Naive thymus-derived CD8-positive, alpha-beta T cell (primary cell): ENCODE measurements at places on chromosomes 1 and 21.

DNA sequence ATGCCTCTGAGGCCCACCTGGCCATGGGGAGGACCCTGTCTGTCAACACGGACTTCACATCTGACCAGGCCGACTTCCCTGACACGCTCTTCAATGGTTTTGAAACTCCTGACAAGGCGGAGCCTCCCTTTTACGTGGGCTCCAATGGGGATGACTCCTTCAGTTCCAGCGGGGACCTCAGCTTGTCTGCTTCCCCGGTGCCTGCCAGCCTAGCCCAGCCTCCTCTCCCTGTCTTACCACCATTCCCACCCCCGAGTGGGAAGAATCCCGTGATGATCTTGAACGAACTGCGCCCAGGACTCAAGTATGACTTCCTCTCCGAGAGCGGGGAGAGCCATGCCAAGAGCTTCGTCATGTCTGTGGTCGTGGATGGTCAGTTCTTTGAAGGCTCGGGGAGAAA is 101.8 kb downstream of the ADARB1 start:
- peaks cover 1% of the 10 kb centered on the region for H3K4me1 ChIP-seq
- H3K27ac ChIP-seq, result no peak overlapping the region
- H3K4me3 ChIP-seq, result no peak overlapping the region
- no peaks in the 10 kb centered on the region for H3K27me3 ChIP-seq
- DNase-seq, result no peak
- peaks cover 25% of the 10 kb centered on the region for H3K36me3 ChIP-seq

GRCh38 chr1:160653620-160654016 is 6.8 kb upstream of the SLAMF1 start:
- no peak for DNase-seq
- H3K4me3 ChIP-seq, result no peak overlapping the region
- H3K27me3 ChIP-seq, result no peaks in the 10 kb centered on the region
- peaks cover 44% of the 10 kb centered on the region for H3K4me1 ChIP-seq

GRCh38 chr1:60809204-60809980 is 273.0 kb upstream of the NFIA start:
- DNase-seq, result no peak
- no peaks in the 10 kb centered on the region for H3K4me1 ChIP-seq
- H3K27me3 ChIP-seq, result no peaks in the 10 kb centered on the region
- no peak overlapping the region for H3K27ac ChIP-seq
- H3K36me3 ChIP-seq, result no peaks in the 10 kb centered on the region
- H3K4me3 ChIP-seq, result no peak overlapping the region

- H3K36me3 ChIP-seq, result peaks cover 45% of the 10 kb centered on the region
- no peak overlapping the region for H3K27ac ChIP-seq
- DNase-seq, result no peak
- no peaks in the 10 kb centered on the region for H3K27me3 ChIP-seq
Measured at GRCh38 chr21:32765058-32765457, 6.5 kb downstream of the PAXBP1 start.

DNA sequence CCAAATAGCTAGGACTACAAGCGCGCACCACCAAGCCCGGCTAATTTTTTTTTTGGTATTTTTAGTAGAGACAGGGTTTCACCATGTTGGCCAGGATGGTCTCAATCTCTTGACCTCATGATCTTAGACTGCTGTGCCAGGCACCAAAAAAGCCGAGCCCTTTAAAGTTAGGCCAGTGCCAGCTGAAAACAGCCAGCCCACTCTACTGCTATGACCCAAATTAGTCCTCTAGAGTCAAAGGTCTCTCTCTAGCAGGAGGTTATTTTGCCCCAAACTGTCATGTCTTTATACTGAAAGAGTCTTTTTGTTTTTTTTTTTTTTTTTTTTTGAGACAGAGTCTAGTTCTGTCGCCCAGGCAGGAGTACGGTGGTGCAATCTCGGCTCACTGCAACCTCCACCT is 9.7 kb upstream of the HHIPL2 start:
- H3K27me3 ChIP-seq, result no peaks in the 10 kb centered on the region
- no peak overlapping the region for H3K27ac ChIP-seq
- peaks cover 4% of the 10 kb centered on the region for H3K36me3 ChIP-seq
- DNase-seq, result no peak
- peaks cover 3% of the 10 kb centered on the region for H3K4me1 ChIP-seq
- H3K4me3 ChIP-seq, result no peak overlapping the region

DNA sequence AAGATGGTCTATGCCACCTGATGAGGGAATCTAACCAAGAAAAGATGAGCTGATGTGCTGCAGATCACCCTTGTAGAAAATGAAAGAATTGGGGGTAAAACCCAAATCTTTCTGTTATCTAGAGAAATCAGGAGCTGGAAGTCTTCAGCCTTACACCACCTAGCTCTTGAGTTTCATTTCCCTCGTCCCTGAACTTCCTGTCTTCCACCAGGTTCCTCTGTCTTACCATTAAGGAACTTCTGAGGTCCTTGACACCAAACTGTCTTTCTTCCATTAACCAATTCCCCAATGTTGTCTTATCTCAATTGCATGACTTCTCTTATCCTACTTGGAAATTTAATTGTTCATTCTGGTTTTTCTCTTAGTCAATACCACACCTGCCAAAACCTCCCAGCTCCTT is 31.5 kb downstream of the LPAR3 start:
- H3K36me3 ChIP-seq, result no peaks in the 10 kb centered on the region
- H3K27ac ChIP-seq, result peak overlapping the region; percentile 61
- no peak overlapping the region for H3K4me3 ChIP-seq
- no peak for DNase-seq

- H3K36me3 ChIP-seq, result no peaks in the 10 kb centered on the region
- no peak for DNase-seq
- no peak overlapping the region for H3K4me3 ChIP-seq
- H3K27ac ChIP-seq, result no peak overlapping the region
- peaks cover 4% of the 10 kb centered on the region for H3K27me3 ChIP-seq
Measured at GRCh38 chr1:199866210-199866617, 161.3 kb upstream of the NR5A2 start.

GRCh38 chr1:32724678-32725614 is 22.4 kb upstream of the SYNC start:
- peaks cover 23% of the 10 kb centered on the region for H3K27me3 ChIP-seq
- peaks cover 4% of the 10 kb centered on the region for H3K4me1 ChIP-seq
- no peak overlapping the region for H3K27ac ChIP-seq
- no peak for DNase-seq
- no peaks in the 10 kb centered on the region for H3K36me3 ChIP-seq
- H3K4me3 ChIP-seq, result no peak overlapping the region

DNA sequence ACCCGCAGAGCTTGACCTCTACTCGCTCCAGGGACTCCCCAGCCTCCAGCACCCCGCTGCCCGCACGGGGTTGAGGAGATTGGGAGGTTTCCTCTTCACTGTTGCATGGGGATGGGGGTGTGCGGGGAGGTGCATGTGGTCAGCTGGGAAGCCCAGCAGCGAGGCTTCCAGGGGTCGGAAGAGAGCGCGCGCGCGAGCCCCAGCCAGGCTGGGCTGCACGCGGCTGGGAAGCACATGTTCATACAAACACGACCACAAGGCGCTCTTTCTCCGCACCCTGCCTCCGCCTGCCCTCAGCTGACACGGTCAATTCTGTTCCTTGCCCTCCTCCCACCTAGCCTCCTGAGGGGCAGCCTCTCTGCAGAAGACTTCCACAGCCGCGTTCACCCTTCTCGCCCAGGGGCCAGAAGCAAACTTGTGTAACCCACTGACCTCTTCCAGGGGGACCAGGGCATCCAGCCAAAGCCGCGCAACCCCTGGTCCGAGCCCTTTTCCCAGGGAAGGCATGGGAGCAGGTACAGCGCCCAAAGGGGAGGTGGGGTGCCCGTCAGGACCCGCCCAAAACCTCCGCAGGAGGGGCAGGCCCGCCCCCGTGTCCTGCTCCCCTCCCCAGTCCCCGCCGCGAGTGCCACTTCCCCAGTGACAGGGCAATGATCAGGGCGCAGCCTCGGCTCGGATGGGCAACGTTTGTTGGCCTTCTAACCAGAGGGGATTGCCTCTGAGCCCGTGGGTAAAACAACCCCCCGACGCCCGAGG is 1.3 kb downstream of the COL24A1 start:
- no peak for DNase-seq
- H3K4me3 ChIP-seq, result no peak overlapping the region
- peaks cover 5% of the 10 kb centered on the region for H3K36me3 ChIP-seq
- peaks cover 6% of the 10 kb centered on the region for H3K4me1 ChIP-seq
- peaks cover 33% of the 10 kb centered on the region for H3K27me3 ChIP-seq

DNA sequence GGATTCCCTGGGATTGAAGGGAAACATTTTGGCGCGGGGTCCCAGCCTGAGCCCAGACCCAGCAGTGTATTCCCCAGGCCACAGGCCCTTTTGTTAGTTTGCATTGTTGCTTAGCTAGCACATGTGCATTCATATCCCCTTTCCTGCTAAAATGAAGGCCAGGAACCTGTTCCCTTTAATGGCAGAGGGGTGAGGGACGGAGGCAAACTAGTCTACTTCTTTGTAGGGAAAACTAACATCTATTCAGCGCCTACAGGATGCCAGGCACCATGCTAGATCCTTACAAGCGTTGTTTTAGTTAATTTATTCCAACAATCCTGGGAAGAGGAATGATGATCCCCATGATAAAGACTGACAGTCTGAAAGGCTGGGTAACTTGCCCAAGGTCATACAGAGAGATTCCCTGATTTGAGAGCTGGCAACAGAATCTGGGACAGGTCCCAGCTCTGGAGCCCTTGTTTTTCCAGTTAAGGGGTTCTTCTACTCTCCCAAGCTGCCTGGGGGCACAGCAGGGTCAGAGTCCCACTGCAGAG is 595 bp upstream of the E2F2 start:
- DNase-seq, result no peak
- no peaks in the 10 kb centered on the region for H3K36me3 ChIP-seq
- H3K27ac ChIP-seq, result no peak overlapping the region
- H3K4me3 ChIP-seq, result peak overlapping the region; percentile 80
- peaks cover 1% of the 10 kb centered on the region for H3K27me3 ChIP-seq

GRCh38 chr1:200409761-200410565 is at the start of gene ZNF281:
TSS of gene ZNF281 (minus strand) at chr1:200410036. CDS start at chr1:200409705, 331 bp downstream.
- H3K4me3 ChIP-seq, result peak within 1 kb of the TSS; percentile 99
- H3K36me3 ChIP-seq, result peaks cover 35% of the 10 kb centered on the region
- H3K27ac ChIP-seq, result peak within 1 kb of the TSS; percentile 97
- no peaks in the 10 kb centered on the region for H3K27me3 ChIP-seq
- DNase-seq, result peak; percentile 94
- peaks cover 54% of the 10 kb centered on the region for H3K4me1 ChIP-seq

- H3K27me3 ChIP-seq, result no peaks in the 10 kb centered on the region
- no peak overlapping the region for H3K4me3 ChIP-seq
- no peaks in the 10 kb centered on the region for H3K4me1 ChIP-seq
- H3K27ac ChIP-seq, result no peak overlapping the region
- H3K36me3 ChIP-seq, result no peaks in the 10 kb centered on the region
Measured at GRCh38 chr1:177448652-177449357, 278.0 kb downstream of the BRINP2 start.

DNA sequence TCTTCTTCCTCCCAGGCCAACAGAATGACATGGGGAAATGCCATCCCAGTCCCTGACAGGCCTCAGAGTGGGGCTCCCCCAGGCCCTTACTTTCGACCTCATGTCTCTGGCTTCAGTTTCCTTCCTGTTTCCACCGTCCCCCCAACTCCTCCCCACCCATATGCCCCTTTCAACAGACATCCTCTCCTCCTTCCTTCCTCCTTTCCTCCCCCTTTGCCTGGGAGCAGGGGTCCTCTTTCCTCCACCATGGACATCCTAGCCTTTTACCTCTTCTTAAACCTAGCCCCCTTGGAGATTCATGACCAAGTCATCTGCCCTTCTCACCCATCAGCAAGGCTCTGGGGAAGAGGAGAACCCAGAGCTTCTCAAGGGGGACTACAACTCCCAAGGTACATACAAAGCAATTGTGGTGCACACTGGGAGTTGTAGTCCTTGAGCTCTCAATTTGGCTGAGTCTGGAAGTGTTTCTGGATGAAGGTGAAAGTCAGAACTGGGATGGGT is 4.0 kb downstream of the ZBTB7B start:
- peak overlapping the region; percentile 91 for H3K27ac ChIP-seq
- no peak for DNase-seq
- H3K4me1 ChIP-seq, result peaks cover 37% of the 10 kb centered on the region
- H3K4me3 ChIP-seq, result peak overlapping the region; percentile 43

- peaks cover 20% of the 10 kb centered on the region for H3K36me3 ChIP-seq
- peaks cover 75% of the 10 kb centered on the region for H3K4me1 ChIP-seq
- peak overlapping the region; percentile 79 for H3K4me3 ChIP-seq
Measured at GRCh38 chr1:113949007-113949406, 19.9 kb downstream of the HIPK1 start.

DNA sequence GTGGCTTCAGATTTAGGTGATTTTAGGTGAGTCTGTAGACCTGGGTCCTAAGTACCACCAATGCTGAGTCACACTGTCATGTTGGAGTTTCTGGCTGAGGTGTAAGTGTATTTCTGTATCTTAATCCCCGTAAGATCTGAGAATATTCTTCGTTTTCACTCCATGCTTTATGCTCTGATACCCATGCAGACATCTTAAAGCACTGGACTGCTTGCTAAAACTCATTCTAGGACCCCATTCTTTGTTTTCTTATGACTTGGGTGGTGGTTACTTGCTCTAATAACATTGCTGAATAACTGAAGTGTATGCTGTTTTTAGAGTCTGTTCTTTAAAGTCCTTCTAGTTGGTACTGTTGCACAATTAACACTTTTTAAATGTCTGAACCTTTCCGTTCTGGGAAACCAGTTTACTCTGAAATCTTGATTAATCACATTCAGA is 36.6 kb downstream of the CDC42 start:
- peaks cover 48% of the 10 kb centered on the region for H3K4me1 ChIP-seq
- DNase-seq, result no peak
- peak overlapping the region; percentile 83 for H3K27ac ChIP-seq
- peaks cover 10% of the 10 kb centered on the region for H3K36me3 ChIP-seq
- peak overlapping the region; percentile 68 for H3K4me3 ChIP-seq

DNA sequence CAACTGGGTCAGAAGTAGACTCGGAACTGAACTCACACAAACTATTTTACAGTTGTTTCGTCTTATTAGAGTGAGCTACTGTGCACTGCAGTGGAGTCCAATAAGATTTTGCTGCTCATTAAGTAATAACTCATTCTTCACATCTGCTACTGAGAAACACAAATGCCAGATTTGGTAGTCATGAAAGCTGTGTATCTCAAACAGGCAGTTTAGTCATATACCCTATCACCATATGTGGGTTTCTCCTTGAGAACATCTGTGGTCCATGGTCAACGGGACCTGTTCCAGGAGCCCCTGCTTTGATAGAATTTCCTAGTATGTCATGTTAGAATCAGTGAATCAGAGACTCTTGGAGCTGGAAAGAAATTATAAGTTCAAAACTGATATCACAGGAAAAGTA is 60.4 kb downstream of the ALG14 start:
- H3K27ac ChIP-seq, result no peak overlapping the region
- H3K4me3 ChIP-seq, result no peak overlapping the region
- DNase-seq, result no peak
- H3K4me1 ChIP-seq, result no peaks in the 10 kb centered on the region
